AG08395 (cell line): ENCODE measurements at places on chromosomes 2 and 18.

DNA sequence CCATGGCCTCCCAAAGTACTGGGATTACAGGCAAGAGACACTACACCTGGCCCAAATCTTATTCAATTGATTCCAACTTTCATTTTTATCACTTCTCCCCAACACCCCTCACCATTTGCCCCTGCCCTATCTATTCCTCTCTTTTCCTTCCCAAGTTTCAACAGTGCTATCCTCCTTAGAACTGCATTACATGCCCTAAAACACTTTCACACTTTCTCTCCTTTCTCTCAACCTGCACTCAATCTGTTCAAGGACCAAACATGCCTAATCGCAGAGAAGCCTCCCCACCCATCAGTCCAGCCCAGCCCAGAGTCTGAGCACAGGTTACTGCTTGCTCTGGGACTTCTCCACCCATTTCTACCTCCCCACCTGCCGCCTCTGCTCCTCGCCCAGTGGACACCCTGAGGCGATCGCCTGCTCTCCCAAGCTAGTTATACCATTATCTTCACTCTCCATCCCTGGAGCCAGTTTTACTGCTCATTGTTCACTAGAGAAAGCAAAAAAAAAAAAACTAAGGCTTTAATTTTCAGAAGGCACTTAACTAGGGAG is 23.7 kb upstream of the DSG1 start:
- no peak for DNase-seq

GRCh38 chr2:179691235-179691634 is 170.2 kb downstream of the ZNF385B start:
- no peak for DNase-seq

GRCh38 chr18:33934258-33934657 is 290.5 kb downstream of the NOL4 start:
- DNase-seq = no peak

- DNase-seq = no peak
Measured at GRCh38 chr2:173979751-173980351, 14.7 kb upstream of the SP3 start.

GRCh38 chr2:40470822-40471813 is 19.2 kb upstream of the SLC8A1 start:
- no peak for DNase-seq

- DNase-seq = no peak
Measured at GRCh38 chr2:113895301-113895700, 5.4 kb downstream of the ACTR3 start.

- no peak for DNase-seq
Measured at GRCh38 chr18:79799619-79800370, 2.1 kb downstream of the KCNG2 start.

- DNase-seq = peak; percentile 8
Measured at GRCh38 chr18:183769-184168, 25.4 kb downstream of the USP14 start.

DNA sequence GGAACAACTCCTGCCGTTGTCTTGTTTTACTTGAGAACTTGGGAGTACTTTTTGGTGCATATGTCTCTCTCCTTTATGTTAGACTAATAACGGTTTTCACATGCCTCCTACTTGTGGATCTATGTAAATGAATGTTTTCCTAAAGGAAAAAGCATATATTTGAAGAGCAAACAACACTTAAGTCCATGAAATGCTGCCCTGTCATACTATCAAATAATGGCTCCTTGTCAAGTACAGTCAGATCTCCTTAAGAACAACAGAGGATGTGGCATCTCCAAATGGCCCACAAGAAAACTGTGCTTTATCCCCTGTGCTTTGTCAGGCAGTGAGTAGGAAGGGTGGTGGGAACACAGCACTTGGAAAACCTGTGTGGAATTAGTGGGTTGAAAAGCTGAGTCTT is 198.2 kb downstream of the PTGR3 start:
- DNase-seq = no peak

DNA sequence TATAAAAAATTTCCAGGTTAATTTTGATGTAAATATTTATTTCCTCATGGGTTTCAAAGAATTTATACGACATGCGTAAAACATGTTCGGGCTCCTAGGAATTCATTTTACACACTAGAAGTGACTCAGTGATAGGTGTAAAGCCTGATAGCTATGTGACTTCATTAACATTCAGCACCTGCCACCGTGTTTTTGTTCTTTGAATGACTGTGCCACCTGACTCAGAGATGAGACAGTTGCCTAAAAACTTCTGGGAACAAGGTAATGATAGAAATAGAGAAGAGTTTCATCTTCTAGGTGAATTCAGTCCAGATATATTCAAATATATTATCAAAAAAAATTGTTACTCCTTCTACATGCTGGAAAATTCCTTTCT is 10.0 kb downstream of the IL1R2 start:
- no peak for DNase-seq

- no peak for DNase-seq
Measured at GRCh38 chr2:202161151-202161835, 77.1 kb downstream of the SUMO1 start.
